ENCODE measurements at places on chromosomes 16 and 17.
A peak's percentile ranks its signal among the peaks of the same experiment; 100 is the strongest.

DNA sequence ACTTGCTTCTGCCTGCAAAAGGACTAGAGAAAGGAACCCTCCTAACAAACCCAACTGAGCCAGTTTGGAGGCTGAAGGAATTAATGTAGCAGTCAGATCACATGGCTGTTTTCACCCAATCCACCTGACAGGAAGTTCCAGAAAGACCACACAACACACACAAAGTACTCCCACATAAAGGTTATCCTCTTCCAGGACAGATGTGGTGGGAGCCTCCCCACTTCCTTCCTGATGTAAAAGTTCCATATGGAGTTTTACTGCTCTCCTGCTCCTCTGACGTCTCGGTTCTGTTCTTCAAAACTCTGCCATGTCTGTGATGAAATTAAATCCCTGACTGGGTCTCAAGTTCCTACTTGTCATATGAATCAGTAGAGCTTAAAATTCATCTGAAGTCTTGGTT is 497.0 kb upstream of the HSBP1 start:
- DNase-seq = no peak

GRCh38 chr17:7854851-7855659 is at the start of gene TMEM88:
TSS of gene TMEM88 (plus strand) at chr17:7855066. CDS start at chr17:7855075, 9 bp downstream.
- no peak for DNase-seq

DNA sequence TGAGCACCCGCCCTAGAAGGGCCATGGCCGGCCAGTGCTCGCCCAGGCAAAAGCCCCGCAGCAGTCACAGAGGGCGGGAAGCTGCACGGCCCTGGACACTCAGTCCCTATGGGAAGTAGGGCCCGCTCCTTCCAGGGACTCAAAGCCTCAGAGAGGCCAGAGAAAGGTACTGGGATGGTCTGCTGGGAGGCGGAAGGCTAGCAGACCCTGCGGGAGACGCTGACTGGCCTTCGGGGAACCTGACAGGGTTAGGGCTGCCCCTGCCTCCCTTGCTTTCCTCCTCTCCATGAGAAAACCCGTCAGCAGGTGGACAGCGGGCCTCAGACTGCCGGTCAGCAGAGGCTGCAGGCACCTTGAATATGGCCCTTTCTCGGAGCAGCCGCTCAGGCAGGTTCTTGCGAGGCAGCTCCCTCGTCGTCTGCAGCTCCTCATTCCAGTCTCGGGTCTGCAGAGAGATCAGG is 11.5 kb downstream of the CLUH start:
- DNase-seq = no peak

- peak; percentile 52 for DNase-seq
Observed at GRCh38 chr17:70552230-70552981, 383.1 kb downstream of the KCNJ2 start.

DNA sequence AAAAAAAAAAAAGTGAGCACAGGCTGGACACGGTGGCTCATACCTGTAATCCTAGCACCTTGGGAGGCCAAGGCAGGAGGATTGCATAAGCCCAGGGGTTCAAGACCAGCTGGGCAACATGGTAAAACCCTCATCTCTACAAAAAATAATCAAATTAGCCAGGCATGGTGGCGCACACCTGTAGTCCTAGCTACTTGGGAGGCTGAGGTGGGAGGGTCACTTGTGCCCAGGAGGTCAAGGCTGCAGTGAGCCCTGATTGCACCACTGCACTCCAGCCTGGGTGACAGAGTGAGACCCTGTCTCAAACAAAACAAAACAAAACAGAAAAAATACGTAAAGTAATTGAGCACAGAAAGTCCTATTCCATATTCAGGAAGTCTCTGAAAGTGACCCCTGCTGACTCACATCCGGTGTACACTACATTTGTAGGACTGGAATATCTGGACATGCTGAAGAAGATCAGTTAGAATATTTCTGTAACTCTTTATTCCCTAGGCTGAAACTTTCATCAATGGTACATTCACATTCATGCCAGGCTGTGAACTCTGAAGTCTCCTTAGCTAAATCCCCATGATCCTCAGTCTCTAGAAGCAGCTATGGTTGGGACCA is 66.0 kb upstream of the HAS3 start:
- peak; percentile 17 for DNase-seq

- no peak for DNase-seq
Observed at GRCh38 chr17:19996502-19996901, 12.7 kb upstream of the SPECC1 start.

- no peak for DNase-seq
Observed at GRCh38 chr16:79644971-79645667, 44.6 kb upstream of the MAF start.

DNA sequence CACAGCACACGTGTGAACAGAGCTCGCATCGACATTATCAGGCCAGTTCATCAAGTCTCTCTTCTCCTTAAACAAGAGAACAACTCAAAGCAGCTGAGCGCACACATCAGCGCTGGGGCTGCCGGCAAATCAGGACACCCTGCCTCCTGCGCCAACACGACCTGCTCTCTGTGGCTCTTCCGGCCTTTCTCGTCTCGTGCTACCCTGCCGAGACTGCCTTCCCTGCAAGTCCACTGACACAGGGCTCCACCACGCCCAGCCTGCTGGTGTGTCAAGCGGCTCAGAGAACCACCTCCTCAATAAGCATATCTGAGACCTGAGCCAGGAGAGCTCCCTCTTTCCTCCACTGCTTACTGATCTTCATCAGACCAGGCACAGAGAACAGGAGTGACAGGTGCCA is 96.9 kb downstream of the ZNF778 start:
- no peak for DNase-seq

- DNase-seq = no peak
Observed at GRCh38 chr17:32276171-32276601, 10.6 kb downstream of the RHBDL3 start.

DNA sequence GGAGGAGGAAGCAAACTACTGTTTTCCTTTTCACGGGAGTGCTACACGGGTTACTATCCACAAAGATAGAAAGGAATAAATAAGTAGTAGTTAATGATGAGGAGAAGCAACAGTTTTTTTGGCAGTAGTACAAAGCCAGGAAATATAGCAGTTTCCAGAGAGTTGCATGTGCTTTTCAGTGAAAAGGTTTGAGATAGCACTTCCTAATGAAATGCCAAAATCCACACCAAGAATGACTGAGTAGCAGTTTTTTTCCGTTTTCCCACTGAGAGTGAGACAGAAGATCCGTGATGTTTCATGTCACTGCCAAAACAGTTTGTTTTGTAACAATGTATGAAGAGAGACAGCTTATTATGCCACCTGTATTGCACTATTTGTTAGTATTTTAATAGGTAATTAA is 129.1 kb downstream of the STX8 start:
- no peak for DNase-seq

GRCh38 chr16:49400611-49401010 is 27.0 kb downstream of the C16orf78 start:
- DNase-seq = no peak

GRCh38 chr16:87976665-87977064 is 25.4 kb downstream of the BANP start:
- DNase-seq = peak; percentile 26

DNA sequence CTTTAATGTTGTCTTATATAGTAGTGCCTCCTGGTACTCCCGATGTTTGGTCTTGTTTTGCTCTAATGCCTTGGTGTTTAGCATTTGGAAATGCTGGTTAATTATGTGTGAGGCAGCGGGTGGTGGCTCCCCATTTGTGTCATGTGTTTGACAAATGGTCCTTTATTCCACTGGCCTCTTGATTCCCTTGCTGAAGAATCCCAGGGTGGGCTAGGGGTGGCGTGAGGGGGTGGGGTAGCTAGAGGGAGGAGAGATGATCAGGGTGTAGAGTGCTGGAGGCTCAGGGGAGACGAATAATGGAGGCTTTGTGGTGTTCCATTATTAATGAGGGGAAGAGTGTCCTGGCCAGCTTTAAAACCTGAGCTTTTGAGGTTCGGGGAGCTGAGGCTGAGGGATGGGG is 5.4 kb downstream of the DYNLL2 start:
- peak; percentile 0 for DNase-seq

DNA sequence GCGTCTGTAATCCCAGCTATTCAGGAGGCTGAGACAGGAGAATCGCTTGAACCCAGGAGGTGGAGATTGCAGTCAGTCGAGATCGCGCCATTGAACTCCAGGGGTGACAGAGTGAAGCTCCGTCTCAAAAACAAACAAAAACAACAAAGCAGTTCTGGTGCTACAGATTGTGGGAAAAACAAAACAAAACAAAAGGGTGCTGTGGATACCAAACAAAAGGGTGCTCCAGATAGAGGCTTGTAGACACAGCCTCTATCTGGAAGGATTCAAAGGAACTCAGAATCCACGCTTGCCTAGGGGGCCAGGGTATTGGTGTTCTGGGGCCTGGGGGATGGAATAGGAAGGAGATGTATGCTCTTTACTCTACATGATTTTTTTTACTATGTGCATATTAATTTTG is 2.5 kb downstream of the MYLK3 start:
- DNase-seq = no peak

DNA sequence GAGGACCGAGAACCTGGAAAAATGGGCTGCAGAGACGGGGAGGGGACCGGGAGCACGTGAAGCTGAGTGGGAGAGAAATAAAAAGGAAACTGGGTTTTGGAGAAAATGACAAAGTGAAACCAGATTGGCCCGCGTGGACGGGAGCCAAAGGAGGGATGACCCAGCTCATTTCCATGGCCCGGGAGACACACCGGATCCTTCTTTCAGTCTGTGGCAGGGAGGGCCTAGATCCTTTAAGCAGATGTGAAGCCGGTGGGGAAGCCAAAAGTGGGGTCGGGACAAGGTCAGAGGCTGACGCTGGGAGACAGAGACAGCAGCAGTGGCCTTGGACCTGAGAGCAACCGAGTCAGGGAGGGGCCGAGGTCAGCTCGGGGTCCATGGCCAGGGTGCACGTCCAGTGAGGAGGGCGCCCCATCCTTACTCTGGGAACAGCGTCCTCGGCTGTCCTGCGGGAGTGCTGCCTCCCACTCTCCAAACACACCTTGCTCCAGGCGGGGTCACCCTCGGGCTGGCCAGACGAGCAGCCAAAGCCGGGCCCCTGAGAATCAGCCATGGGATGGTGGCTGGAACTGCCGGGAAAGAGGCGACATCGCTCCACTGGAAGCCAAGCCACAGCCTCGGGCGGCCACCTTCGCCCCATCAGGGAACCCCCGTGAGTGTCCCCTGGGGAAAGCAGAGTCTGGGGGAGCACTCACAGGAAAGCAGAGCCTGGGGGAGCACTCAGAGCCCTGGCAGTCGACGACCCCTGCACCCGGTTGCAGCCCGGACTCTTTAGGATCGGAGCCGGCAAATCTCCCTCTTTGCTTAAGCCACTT is 17.3 kb downstream of the CA5A start:
- peak; percentile 65 for DNase-seq

DNA sequence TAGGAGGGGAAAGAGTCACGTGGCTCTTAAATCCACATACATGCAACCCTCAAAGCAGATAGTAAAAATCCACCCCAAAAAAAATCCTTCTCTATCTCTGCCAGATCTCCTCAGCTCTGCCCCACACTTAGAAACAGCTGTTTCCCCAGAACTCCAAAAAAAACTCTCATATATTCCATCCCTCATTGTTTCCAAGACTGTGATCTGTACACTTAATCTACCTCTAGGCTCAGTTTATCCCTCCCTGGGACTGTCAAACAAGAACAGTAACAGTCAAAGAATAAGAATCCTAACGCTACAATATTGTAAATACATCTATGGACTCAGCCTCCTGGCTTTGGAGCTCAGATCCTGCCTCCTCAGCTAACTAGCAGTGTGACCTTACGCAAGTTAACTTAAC is 11.6 kb downstream of the CUEDC1 start:
- no peak for DNase-seq

GRCh38 chr17:50289278-50289677 is 15.0 kb downstream of the TMEM92 start:
- peak; percentile 76 for DNase-seq

DNA sequence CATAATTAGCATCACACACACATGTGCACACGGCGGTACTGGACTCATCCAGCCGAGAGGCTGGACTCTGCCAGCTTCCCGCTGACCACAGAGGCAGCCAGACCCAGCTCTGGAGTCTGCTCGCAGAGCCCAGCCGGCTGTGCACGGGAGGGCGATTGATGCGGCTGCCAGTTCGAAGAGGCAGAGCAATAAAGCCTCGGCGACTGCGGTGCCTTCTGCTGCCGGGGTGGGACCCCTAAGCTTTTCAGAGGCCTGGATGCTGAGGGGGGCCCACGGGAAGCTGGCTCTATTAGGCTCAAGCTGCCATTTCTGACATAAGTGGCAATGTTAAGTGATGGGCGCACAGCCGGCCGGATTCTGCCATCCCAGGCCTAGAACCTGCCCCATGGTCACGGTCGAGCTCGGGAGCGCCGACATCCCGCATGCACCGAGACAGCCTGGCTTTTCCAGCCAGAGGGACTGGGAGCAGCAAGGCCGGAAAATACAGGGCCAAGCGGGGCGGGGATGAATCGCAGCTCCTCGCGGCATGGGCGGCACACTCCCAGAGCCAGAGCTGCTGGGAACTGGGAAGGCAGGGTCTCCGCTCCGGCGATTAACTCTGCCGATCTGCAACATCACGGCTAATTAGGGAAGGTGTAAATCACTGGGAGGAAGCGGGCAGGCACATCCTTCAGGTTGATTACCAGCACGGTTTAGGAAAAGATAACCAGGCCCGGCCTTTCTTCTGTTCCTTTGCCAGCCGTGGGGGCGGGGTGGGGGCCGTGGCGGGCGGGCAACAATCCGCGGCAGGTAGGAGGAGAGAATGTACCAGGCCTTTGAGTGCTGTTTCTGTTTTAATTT is 57.7 kb downstream of the TBC1D16 start:
- DNase-seq = peak; percentile 58

GRCh38 chr16:19846436-19846835 is 38.2 kb downstream of the GPRC5B start:
- DNase-seq = no peak

GRCh38 chr16:84841787-84842300 is 22.1 kb downstream of the CRISPLD2 start:
- DNase-seq = no peak

GRCh38 chr16:54369861-54370260 is 83.3 kb upstream of the IRX3 start:
- DNase-seq = no peak

DNA sequence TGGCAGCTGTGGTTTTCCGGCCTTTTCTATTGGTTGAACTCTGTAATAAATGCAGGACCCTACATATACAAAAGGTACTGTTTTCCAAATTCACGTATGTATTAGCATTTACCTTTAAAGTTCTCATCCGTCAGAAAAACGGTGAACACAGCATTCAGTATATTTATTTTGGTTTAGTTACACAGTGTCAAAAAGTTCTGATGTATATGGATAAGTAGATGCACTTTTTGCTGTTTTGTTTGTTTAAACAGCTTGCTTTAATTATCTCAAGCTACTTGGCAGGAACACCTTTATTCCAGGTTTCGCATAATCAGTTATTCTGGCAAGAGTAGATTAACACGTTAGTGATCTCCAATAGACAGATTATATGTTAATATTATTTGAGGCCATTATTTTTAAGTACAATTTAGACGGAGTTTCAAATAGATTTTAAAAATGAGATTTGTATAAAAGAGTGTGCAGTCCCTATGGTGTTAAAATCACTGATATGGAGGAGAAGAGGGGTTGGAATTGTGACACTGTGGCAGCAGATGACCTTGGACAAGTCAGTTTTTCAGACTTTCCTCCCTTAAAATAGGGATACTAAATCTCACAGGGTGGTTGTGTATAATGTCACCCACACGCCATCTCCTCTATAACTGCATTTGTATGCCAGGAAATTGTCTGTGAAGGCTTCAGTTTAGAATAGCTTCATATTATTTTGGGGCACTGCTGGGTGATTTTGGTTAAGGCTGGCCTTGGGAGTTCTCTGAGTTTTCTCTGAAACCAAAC is 2.1 kb downstream of the HERPUD1 start:
- DNase-seq = no peak

Measured in AG20443 (cell line).